G401 (cell line): ENCODE measurements at places on chromosomes 3 and 15. TPM values are rescaled to one million over a fixed set of nuclear protein-coding genes. Genes with fewer than 3 reads are reported as not detected.

DNA sequence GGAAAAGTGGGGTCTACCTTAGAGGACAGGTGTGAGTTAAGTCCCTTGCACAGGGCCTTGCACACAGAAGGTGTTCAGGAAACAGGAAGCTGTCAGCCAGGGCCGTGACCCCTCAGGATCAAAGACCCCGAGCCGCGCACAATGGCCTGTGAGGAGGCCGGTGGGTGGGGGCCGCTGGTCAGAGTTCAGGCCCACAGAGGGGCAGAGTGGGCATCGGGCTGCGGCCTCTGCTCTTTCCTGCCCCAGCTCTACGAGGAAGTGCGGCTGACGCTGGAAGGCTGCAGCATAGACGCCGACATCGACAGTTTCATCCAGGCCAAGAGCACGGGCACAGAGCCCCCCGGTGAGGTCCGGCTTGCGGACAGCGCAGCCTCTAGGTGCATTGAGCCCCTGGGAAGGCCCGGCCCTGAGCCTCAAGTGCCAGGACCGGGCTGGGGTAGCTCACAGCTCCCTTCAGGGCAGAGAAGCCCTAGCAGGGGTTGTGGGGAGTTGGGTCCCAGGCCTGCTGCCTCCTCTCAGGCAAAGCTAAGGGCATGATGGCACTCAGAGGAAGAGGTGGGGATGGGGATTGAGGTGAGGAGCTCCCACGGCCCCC lies 37.2 kb downstream of the PSTPIP1 start:
- no peak for DNase-seq

GRCh38 chr15:41424809-41425208 lies 7.9 kb downstream of the RTF1 start:
- DNase-seq, result no peak

DNA sequence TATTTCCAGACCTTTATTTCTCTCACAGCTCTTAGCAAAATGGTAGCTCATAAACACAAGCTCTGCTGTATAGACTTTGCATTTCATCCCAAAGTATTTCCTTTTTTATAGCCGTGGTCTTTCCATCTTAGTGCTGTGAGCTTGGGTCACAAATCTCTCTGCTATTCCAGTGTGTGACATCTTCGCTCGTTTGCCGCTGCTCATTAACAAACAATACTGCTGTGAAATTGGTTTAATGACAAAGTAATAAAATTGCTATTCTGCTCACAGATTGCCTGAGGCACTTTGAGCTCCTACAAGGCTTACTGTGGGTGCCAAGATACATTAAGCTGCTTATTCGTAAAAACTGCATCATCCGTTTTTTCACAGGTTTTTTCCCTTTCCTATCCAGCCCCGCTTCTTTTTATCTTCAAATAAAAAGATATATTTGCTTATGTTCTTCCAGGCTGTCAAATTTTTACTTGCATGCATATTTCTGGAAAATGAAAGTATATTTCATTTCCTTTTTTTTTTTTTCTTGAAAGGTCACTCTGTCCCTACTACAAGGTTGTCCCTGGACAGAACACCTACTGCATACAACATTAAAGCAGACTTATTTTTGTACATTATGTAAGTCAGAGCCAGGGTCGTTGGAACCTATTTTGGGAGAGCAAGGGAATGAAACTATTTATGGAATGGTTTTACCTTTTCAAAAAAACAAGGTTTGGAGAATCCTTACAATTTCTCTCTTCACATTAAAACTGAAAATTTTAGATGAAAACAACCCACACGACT lies 174.5 kb downstream of the MEIS2 start:
- DNase-seq, result no peak

DNA sequence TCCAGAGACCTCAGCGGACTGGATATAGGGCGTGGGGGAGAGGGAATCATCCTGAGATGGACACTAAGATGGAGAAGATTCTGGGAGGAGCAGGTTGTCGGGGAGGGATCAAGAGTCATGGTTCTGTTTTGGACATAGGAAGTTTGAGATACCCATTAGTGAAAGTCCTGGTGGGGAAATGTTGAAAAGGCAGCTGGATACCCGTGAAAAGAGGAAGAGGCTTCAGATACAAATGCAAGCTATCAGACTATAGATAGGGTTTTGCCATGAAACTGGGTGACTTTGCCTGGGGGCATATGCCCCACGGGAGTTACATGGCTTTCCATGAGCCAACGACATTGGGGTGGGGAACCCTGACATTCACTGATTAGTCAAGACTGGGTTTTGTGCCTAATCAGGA lies 1.1 kb upstream of the GPR62 start:
- no peak for DNase-seq

DNA sequence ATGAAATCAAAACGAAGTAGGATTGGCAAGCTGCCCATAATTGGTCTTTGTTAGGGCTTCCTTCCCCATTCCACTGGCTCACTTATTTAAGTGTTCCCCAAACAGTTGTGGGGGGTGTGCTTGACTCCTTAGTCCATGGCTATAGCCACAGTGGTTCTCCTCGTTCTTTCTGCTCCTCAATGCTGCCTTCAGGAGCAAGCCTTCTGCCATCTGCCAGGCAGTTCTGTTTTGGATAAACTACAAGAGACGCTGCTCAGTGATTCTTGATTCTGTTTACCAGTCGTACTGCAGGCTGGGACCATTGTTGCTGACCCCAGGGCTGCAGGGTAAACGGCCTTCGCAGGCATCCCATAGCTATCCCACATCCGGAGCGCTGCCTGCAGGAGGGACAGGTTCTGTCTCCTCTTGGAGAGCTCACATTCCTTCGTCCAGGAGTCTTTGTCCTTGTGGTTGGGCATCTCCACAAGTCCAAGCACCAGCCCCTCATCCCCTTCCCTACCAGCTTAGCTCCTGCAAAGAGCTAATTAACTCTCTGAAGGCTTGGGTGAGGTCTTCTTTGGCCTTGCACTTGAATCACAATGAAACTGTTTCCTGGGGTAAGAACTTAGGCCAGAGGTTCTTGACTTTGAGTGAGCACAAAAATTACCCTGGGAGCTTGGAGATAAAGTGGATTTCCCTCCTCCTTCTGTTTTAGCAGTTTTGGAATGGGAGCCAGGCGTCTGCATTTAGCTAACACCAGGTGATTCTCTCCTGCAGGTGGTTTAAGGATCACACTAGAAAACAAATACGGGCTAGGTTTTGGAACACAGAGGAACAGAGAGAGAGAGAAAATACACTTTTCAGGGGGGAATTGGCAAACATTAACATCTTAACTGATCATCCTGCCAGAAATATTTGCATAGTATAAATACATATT lies 114.9 kb downstream of the SV2B start:
- peak; percentile 88 for DNase-seq

GRCh38 chr3:66028457-66028856 lies 10.3 kb downstream of the MAGI1 start:
- no peak for DNase-seq

DNA sequence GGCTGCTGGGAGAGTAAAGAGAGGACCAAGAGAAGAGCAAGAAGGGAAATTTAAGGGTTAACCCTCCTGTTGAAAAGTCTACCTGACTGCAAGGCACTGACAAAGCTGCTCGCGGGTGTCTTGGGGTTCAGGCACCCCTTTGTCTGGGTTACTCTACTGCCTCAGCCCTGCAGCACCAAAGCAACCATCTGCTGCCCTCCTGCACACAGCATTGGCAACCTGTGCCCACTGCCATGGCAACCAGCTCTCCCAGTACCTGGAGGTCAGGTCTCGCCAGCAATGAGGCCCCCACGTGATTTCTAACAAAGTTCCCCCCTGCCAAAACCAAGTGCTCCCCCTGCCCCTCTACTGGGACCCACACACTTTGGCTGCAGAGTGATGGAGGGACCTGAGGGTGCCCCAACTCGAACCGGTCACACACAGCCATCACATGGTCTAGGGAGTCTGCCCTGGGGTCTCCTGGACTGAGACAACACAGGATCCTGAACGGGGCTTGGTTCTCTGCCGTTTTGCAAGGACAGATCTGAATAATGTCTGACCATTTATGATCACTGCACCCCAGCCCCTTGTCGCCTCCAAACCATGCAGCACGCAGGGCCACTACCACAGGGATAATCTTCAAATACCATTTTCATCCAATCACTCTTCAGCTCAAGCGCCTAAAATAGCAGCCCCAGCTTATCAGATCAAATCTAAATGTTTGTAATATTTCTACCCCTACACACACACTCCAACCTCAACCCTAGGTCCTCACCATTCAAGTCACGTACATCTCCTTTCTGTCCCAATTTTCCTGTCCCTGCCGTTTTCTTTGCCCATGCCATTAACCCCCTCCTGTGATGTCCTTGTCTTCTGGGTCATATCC lies 50.7 kb downstream of the ADCY5 start:
- peak; percentile 46 for DNase-seq

- no peak for DNase-seq
Measured at GRCh38 chr15:83993591-83993990, 242.0 kb upstream of the GOLGA6L4 start.

GRCh38 chr3:127551178-127551577 lies 39.4 kb downstream of the TPRA1 start:
- no peak for DNase-seq

DNA sequence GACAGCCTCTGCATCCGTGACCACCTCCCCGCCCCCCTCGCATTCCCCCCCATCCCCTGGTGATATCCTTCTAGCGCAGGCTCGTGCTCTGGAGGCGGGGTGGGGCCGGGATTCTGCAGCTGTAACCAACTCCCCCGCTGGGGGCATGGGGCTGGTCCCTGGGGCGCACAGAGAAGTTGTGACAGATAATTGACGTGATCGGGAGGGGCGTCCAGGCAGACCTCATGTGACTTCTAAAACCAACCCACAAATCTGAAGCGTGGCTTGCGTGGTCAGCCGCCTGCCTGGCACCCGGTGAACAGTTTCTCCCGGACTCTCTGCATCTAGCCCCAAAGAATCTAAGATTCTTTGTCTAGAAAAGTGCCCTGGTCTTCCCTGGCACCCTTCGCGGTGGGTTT lies 100.6 kb upstream of the IGF1R start:
- DNase-seq, result no peak

- no peak for DNase-seq
Measured at GRCh38 chr15:40051616-40052415, 12.8 kb upstream of the SRP14 start.

GRCh38 chr15:55859681-55860080 lies 116.7 kb upstream of the PRTG start:
- DNase-seq, result no peak

- DNase-seq, result no peak
Measured at GRCh38 chr15:33533197-33533596, 222.4 kb downstream of the RYR3 start.

GRCh38 chr3:41933154-41933676 lies 28.7 kb downstream of the ULK4 start:
- DNase-seq, result no peak

GRCh38 chr3:141401095-141401494 lies 32.8 kb downstream of the ZBTB38 start:
- DNase-seq, result no peak

DNA sequence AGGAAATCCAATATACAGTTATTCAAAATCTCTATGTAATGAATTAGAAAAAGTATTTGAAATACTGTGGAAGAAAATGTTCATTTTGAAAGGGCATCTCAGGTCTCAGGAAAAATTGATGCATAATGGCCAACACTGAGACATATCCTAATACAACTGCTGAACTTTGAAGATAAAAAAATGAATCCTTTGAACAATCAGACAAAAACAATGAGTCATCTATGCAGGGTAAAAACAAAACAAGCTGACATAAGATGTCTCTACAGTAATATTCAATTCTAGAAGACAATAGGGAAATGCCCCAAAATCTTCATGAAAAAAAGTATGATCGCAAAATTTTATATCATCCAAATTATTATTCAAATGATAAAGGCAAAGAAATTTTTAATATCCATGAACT lies 34.0 kb upstream of the ZNF280D start:
- DNase-seq, result no peak

DNA sequence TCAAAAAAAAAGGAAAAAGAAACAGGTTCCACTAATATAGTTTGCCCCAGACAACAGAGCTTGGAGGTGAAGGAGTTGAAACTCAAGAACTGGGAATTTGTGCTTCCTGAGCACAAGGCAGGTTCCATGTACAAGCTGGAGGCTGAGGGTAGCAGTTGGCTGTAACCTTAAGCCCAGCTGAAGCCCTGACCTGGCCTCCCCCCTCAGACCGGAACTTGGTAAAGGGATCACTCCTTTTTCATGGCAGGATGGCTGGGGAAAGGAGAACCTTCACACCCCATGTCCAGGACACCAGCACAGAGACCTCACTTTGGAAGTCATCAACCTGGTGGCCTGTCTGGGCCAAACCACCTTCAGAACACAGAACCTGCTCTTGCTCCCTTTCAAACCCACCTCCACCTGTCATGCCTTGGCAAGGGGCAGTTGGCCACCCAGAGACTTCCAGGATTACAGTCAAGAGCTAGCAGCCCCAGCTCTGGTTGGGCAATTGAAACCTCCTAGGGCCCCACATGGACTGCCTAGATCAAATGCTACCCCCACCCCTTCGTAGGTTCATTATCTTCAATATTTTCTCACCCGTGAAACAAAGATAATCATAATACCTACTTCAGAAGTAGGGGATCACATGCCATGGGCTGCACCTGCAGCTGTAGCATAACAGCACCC lies 3.5 kb downstream of the RPL29 start:
- DNase-seq, result no peak

DNA sequence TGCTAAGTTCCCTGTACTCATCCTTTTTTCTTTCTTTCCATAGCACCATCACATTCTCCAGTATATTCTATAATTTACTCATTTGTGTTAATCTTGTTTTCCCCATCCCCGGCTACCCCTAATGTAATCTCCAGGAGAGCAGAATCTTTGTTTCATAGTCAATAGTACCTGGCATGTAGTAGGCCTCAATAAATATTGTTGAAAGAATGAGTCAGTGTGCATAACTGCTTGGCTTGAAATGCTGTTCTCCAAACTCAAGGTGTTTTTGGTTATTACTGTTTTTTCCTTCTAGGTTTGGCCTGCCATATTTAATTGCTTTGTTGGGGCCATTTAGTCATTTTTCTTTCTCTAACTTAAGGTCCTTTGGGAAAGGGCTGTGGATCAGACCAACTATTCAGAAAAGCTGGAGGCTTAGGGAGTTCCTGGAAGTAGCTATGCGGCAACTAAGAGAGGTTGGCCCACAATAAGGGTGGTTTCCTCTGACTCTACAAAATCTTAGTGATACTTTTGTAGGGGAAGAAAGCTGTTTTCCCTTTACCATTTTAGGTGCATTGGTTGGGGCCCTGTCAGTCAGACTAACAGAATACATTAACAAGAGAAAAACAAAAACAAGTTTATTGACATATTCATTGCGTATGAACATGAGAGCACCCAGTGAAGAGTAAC lies 28.4 kb downstream of the KAT2B start:
- DNase-seq, result no peak

ADPRH gene
- not detected in 2 replicates for total RNA-seq

DUOXA2 gene
- total RNA-seq, result not detected in 2 replicates

CNTN3 gene
- not detected in 2 replicates for total RNA-seq

C3orf52 gene
- total RNA-seq, result not detected in 2 replicates

C3orf80 gene
- total RNA-seq, result 0.25 TPM in 1 of 2 replicates, not detected in the other

PLSCR4 gene
- not detected in 2 replicates for total RNA-seq

CELF6 gene
- total RNA-seq, result 0.07 and 0.18 TPM in 2 replicates

CIB1 gene
- total RNA-seq, result 82.0 and 83.7 TPM in 2 replicates

WNT5A gene
- total RNA-seq, result 16.4 and 18.4 TPM in 2 replicates

GOLGA8T gene
- total RNA-seq, result not detected in 2 replicates

CCDC13 gene
- total RNA-seq, result 1.4 and 3.3 TPM in 2 replicates

BTLA gene
- not detected in 2 replicates for total RNA-seq

DTWD1 gene
- 18.7 and 28.2 TPM in 2 replicates for total RNA-seq

ABI3BP gene
- not detected in 2 replicates for total RNA-seq

GOLGA6L22 gene
- 0.12 TPM in 1 of 2 replicates, not detected in the other for total RNA-seq

AADACL2 gene
- total RNA-seq, result not detected in 2 replicates

FOXB1 gene
- not detected in 2 replicates for total RNA-seq
